Fibroblast of pulmonary artery (primary cell): ENCODE measurements at places on chromosomes 3 and 15.

GRCh38 chr3:134362670-134363380, 11.4 kb downstream of the AMOTL2 start:
- no peak for DNase-seq

DNA sequence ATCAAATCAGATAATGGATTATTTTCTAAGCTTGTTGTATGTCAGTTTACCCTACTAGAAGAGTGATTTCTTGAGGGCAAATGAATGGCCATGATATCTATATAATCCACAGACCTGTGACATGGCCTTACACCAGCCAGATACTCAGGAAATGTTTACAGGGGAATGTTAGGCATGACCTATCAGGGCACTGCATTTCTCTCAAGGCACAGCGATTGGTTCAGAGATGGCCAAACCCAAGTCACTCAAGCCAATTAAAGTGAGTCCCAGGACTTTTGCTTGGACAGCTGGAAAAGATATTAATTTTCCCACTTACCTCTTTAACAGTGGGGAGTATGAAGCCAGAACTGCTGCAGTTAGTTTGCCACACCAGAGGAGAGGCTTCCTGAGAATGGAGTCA, 28.7 kb upstream of the GATA2 start:
- no peak for DNase-seq

GRCh38 chr3:192992361-192992760, 74.7 kb upstream of the MB21D2 start:
- DNase-seq, result no peak

DNA sequence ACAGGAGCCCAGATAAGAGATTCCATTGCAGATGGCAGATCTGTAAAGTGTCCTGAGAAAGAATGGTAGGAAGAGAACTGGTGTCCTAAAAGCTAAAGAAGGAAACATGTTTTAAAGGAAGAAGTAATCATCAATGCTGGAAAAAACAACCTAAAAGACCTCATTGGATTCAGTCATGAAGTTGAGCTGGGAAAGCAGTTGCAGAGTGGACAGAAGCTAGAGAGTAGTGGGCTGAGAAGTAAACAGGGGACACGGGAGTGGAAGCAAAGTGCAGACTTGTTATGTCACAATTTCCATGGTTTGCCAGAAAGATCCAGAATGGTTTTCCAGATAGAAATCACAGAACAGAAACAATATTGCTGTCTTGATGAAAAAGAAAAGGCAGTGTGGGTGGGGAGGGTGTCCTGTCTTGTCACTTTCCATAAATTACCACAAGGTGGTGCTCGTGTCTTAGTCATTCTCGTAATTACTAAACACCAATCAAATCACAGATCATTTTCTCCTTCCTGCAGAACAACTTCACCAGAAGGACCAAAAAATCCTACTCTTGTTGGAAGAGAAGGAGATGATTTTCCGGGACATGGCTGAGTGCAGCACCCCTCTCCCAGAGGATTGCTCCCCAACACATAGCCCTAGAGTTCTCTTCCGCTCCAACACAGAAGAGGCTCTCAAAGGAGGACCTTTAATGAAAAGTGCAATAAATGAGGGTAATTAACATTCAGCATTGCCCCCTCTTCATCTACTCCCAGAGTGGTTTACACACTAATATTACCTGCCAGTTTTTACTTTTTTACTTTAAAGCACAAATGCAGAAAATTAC, 64.5 kb downstream of the KLHL25 start:
- DNase-seq, result peak; percentile 80

- DNase-seq, result no peak
Measured at GRCh38 chr15:36529296-36530011, 50.0 kb upstream of the CDIN1 start.

- DNase-seq, result no peak
Measured at GRCh38 chr15:42011074-42011473, 9.8 kb downstream of the PLA2G4E start.

- no peak for DNase-seq
Measured at GRCh38 chr3:14869917-14870782, 51.4 kb downstream of the FGD5 start.

GRCh38 chr3:41794748-41795589, 166.9 kb downstream of the ULK4 start:
- no peak for DNase-seq

DNA sequence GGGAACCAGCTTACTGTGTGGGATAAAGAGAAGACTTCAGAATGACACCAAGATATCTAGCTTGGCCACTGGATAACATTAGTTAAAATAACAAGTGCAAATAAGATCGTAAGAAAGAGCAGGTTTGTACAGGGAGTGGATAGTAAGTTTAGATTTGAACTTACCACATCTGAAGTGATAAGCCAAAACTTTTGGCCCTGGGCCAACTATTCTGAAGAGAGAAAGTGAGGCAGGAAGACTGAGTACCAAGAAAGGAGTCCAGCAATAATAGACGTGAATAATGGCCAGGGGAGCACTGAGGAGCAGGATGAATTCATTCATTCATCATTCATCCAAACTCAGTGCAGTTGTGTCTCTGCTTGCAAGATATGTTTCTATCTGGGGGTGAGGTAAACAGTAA, 122.9 kb downstream of the PDE8A start:
- no peak for DNase-seq

GRCh38 chr3:72678380-72678779, 169.9 kb downstream of the SHQ1 start:
- no peak for DNase-seq

- peak; percentile 92 for DNase-seq
Measured at GRCh38 chr3:45112939-45113338, 33.2 kb downstream of the CDCP1 start.

DNA sequence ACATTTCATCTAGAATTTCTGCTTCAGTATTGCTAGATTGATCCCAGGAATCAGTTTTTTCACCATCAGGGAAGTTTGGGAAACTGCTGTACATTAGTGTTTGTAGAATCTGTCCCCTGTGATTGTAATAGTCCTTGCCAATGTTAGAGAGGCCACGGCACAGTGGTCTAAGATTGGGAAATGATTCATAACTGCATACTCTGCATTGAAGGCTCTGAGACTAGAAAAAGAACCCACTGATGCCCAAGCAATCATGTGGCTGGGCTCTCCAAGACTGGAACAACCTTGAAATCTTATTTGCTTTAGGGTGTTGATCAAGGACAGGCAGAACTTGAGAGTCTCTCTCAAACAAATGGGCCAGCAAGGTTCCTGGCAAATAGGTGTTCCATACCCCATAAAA, 245.6 kb upstream of the LRTM1 start:
- no peak for DNase-seq

DNA sequence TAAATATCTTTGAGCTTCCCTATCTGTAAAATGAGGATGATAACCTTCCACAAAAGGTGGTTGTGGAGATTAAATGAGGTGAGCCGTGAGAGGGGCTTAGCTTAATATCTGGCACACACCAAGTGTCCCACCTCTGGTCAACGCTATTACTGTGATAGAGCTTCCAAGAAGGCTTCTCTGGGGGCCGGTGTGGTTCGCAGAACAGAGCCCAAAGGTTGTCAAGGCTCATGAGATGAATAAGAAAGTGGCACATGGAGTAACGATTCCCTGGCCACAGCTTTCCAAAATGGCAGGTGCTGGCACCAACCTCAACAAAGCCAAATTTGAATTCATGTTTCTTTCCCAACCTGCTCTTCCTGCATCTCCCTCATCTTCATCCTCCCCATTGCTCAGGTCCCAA, 10.4 kb downstream of the KY start:
- no peak for DNase-seq

GRCh38 chr3:27657404-27657803, 64.7 kb downstream of the EOMES start:
- DNase-seq, result peak; percentile 44

DNA sequence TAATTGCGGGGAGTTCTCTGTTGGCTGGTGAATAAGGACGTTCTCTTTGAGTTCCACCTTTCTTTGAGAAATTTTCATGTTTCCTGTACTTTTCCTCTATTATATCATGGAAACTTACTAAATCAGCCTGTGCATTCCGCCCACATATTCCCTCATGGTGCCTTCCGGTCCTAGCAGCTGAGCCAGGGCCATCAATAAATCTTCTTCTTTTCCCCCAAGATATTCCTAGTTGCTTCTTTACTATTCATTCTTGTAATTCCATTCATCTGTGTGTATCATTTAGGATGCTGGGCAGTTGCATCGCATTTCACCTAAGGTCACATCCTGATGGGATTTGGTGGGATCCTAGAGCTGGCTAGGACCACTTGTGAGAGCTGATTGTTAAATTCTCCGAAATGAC, 139.2 kb downstream of the RBMS3 start:
- DNase-seq, result no peak

GRCh38 chr3:149826636-149827035, 13.6 kb downstream of the RNF13 start:
- no peak for DNase-seq
